ENCODE measurements at places on chromosomes 2 and 18.

GRCh38 chr2:168571061-168571460 lies 115.0 kb downstream of the CERS6 start:
- DNase-seq, result no peak

GRCh38 chr2:239809391-239809790 lies 215.8 kb downstream of the NDUFA10 start:
- DNase-seq, result no peak

DNA sequence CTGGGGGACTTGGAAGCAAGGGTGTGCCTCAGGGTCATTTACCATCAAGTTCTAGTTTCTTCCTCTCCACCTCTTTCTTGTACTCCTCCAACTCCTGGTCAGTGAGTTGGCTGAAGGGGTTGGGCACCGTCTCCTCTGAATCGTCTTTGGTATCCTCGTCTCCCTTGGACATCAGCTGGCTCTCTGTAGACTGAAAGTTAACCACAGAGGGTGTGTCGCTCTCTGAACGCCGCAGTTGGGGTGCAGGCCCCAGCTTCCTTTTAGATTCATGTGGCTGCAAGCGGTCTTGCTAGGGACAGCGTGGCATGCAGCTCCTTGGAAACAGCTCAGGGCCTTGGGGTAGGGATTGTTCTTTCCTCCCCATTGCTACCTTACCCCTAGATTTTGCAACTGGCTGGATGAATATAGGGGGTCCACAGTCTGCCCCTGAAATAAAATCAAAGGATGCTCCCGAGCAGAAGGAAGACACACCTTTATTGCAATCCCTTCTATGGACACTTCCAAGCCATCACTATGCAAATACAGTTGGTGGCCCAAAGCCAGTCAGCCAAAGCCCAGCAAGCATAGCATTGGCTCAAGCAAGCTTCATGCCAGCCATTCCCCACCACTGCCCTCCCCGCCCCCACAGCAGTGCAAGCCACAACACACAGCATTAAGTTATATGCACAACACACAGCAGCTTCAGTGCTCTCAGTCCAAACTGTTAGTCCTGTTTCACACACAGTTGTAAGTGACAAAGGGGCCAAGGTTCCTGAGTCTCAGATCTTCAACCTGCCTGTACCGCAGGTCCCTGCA lies 93.2 kb downstream of the ADD2 start:
- DNase-seq, result no peak

DNA sequence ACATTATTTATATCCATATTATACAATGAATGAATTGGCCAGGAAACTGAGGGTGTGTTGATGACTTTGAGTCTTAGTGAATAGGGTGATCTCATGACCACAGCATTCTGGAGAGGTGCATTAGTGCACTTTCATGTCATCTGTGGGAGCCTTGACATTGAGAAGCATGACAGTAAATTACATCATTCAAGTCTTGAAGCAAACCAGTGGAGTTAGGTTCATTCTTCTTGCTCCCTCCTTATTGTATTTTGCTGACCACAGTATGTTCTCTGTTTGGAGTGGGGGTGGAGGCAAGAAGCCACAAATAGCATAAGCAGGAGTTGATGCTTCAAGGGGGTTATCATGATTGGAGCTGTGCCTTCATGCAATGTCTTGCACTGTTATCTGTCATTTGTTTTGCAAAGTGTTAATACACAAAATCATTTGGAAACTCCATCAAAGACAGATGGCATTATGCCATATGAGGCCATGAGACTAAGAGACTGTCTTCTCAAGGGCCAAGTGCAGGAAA lies 680.2 kb downstream of the NYAP2 start:
- DNase-seq, result no peak

GRCh38 chr2:232860593-232861241 lies 9.3 kb upstream of the SNORC start:
- DNase-seq, result no peak

DNA sequence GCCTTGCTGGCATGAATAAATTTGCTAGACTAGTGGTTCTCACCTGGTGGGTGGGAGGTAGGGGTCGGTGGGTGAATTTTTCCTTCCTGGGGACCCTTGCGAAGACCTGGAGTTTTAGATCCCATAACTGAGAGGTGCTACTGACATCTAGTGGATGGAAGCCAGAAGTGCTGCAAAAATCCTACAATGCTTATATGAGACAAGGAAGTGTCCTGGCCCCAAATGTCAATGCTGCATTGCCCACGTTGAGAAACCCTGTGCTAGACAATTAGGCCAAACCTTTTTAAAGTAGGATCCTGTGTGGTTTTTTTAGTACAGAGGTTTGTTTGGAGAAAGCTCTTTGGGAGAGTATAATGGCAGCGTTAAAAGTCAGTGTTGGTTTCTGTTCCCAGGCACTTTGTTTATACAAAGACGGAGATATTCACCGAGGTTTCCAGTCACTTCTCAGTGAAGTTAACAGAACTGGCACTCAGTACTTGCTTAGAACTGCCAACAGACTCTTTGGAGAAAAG lies 9.6 kb downstream of the SERPINB8 start:
- peak; percentile 18 for DNase-seq

DNA sequence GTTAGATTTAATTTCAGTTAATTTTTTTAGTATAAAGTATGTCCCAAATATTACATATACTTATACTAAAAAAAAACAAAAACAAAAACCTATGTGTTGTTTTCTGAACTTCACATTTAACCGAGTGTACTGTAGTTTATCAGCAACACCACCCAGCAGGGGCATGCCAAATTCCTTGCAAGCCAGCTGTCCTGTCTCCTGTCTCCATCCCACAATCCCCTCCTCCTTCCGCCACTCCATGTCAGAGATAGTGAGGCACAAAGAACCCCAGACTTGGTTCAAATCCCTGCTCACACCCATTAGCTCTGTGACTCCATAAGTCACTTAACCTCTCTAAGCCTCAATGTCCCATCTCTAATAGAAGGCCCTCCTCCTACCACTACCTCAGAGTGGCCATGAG lies 9.4 kb downstream of the CHST10 start:
- no peak for DNase-seq

GRCh38 chr2:38064801-38065501 lies 11.0 kb downstream of the CYP1B1 start:
- no peak for DNase-seq

DNA sequence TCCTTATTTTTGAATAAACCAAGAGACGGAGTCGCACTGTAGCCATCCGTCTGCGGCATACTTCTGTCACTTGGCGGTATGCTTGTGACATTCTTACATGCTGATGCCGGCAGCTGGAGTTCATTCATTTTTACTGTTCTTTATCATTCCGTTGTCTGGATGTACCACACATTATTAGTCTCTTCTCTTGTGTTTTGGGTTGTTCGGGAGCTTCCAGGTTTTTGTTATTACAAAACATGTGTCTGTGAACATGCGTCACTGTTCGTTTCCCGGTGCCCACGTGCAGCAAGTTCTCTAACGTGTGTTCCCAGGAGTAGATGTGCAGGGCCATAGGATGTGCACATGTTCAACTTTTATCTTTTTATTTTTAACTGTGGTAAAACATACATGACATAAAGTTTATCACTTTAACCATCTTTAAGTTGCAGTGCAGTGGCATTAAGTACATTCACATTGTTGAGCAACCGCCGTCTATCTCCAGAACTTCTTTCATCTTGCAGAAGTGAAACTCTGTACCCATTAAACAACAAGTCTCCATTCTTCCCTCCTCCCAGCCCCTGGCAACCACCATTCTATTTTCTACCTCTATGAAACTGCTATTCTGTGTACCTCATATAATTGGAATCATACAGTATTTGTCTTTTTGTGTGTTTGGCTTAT lies 40.1 kb downstream of the MTCL1 start:
- DNase-seq, result no peak

GRCh38 chr2:231411831-231412617 lies 16.5 kb downstream of the B3GNT7 start:
- peak; percentile 52 for DNase-seq

DNA sequence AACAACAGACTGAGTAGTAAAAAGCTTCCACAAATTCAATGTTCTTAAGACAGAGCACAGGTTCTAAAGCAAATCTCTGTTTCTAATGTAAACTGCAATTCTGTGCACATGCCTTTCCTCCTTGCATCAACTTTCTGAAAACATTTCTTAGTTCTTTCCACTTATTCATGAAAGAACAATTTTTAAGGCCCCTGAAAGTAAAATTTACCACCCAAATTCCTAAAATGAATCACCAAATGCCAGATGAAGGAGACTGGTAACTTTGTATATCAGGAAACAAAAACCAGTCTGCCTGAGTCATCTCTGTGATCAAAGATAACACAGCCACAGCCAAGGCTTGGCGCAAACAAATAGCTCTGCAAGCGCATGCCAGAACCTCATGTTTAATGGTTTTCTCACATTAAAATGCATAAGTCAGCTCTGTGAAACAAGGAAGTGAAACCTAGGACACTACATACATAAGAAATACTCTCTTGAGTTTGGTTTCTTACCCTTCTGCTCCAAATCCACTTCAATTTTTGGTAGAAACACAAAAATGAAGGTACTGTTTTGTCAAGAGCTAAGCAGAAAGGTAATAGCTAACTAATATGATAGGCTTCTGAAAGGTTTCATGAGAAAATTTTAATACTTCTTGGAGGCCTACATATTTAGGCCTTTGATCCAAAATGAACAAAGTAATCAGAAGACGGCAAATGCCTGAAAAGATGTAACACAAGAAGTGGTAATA lies 169.4 kb downstream of the THADA start:
- peak; percentile 47 for DNase-seq

DNA sequence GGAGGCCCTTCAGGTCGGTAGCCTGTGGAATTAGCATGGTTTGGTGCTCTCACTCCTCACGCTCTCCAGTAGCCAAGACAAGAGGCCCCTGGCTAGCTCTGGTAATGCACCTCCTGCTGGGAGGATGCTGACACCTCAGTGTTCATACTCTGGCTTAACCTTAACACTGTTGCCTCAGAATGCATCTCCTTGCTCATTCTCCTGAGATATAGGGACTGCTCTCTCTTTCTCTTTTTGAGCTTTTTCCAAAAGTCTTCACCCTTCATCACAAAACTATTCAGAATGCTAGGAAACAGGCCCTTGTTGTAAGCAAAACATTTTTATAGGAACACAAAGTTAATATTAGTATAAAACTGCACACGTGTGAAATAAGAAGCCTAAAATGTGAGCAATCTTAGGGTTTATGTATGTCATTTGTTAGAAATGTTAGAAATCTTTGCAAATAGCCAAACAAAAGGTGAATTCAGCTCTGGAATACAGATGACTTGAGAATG lies 17.3 kb upstream of the IMPA2 start:
- DNase-seq, result no peak

DNA sequence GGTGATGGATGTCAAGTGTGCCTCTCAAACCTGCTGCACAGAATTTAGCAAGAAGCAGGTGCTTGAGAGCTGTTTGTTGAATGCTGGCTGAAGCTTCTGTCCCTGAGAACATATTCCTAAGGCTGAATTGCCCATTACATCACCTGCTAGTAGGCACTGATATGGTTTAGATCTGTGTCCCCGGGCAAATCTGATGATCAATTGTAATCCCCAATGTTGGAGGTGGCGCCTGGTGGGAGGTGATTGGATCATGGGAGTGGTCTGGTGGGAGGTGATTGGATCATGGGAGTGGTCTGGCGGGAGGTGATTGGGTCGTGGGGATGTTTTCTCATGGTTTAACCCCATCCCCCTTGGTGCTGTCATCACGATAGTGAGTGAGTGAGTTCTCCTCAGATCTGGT lies 128.0 kb downstream of the HRH4 start:
- DNase-seq, result no peak

DNA sequence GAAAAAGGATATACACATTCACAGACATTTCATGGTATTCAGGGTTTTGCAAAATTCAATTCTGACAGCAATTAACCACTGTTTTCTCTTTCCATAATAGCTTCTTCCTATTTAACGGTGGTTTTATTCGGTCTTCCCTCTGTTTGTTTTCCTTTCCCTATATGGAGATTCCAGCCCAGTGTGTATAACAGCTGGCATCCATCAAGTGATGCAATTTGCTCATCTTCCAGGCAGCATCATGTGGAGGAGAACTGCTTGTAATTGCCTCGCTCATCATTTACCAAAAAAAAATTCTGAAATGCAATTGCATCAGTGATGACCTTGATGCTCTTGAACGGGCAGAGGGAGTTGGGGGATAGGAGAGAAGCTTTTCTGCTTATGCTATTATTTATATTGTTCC lies 165.9 kb upstream of the PGAP1 start:
- no peak for DNase-seq

GRCh38 chr2:31240381-31241365 lies 6.7 kb downstream of the EHD3 start:
- no peak for DNase-seq

DNA sequence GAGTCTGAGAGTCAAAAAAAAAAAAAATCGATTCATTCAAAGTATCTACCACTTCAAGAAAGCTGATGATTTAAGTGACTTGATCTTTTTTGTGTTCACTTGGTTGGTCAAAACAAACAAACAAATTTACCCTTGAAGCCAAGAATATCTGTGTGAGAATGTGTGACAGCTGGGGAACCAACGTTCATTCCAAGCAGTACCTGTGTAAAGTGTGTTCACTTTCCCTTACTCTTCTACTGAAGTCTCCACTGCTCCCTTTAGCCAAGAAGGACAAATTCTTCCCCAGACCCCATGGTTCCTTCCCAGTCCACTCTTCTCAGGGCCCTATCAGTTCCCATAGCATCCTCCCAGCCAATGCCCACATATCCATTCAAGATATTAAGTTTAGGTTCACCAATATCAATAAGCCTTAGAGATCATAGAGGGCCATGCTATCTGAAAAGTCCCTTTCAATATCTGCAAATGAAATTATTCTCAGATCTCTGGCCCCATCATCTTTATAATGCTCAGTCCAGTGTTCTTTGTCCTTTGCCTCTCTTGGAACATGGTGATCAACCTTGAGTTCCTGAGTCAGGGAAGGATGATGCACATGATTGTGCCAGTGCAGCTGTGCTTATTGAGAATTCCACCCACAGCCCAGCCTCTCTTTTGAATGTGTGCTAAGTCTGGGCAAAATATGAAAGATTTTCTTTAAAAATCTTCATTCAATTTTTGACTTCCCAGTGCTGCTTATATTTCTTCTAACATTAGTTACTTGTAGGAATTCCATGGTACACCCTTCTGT lies 82.8 kb upstream of the DTNA start:
- no peak for DNase-seq

- peak; percentile 61 for DNase-seq
These were observed 26.5 kb upstream of the MCFD2 start for GRCh38 chr2:46942143-46942526.

GRCh38 chr2:80102026-80102425 lies 202.5 kb downstream of the LRRTM1 start:
- no peak for DNase-seq

DNA sequence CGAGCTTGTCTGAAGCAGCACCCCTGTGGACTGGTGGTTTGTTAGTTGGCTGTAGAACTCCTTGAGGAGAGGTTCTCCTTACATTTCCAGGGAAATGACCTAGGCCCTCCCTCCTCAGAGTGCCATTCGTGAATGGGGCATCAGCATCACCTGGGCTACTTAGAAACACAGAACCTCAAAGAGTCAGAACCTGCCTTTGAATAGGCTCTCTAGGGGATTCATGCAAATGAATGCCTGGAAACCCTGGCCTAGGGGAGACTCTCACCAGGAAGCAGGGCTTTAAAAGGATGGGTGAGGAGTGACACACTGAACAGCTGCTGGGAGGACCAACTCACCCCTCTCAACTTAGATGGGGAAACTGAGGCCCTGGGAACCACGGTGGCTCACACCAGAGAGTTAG lies 2.1 kb upstream of the MOCOS start:
- DNase-seq, result no peak

GRCh38 chr18:69387186-69387585 lies 13.5 kb upstream of the DOK6 start:
- no peak for DNase-seq

- DNase-seq, result no peak
These were observed 3.9 kb upstream of the PPP1CB start for GRCh38 chr2:28747714-28748113.

- no peak for DNase-seq
These were observed 9.6 kb downstream of the TRIM54 start for GRCh38 chr2:27291865-27292264.
